ENCODE measurements at places on chromosomes 12 and 14. TPM values are rescaled to one million over a fixed set of nuclear protein-coding genes. Genes with fewer than 3 reads are reported as not detected.

The LDHB gene
- not detected for total RNA-seq

The RTL1 gene
- total RNA-seq = 0.04 TPM

The ANO6 gene
- total RNA-seq = 57.1 TPM

The DIO3 gene
- total RNA-seq = not detected

The NRXN3 gene
- not detected for total RNA-seq

The POTEM gene
- total RNA-seq = not detected

The PLEKHG3 gene
- total RNA-seq = 9.5 TPM

The ZNF268 gene
- 31.3 TPM for total RNA-seq

The NUMB gene
- total RNA-seq = 20.3 TPM

The ARMH4 gene
- total RNA-seq = 0.02 TPM

The RBM23 gene
- 1.5 TPM for total RNA-seq

The OVCH1 gene
- not detected for total RNA-seq

The MUCL1 gene
- not detected for total RNA-seq

GRCh38 chr14:58150243-58150805, 1.7 kb downstream of the ARMH4 start:
- H3K4me1 ChIP-seq = peaks cover 9% of the 10 kb centered on the region
- no peak for DNase-seq
- H3K36me3 ChIP-seq = no peaks in the 10 kb centered on the region

DNA sequence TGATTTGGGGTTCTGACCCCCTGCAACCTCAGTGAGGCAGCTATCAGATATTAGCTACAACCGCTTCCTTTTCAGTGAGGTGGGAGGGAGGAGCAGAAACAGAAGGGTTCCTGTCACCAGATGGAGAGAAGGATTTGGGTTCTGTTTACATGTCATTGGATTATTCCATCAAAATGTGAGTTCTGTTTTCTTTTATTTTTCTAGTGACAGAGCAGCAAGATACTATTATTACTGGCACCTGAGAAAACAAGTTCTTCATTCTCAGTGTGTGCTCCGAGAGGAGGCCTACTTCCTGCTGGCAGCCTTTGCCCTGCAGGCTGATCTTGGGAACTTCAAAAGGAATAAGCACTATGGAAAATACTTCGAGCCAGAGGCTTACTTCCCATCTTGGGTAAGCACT, 52.8 kb downstream of the FRMD6 start:
- H3K27me3 ChIP-seq = no peaks in the 10 kb centered on the region
- H3K27ac ChIP-seq = no peak overlapping the region
- H3K4me3 ChIP-seq = no peak overlapping the region
- H3K4me1 ChIP-seq = peaks cover 16% of the 10 kb centered on the region
- DNase-seq = no peak

DNA sequence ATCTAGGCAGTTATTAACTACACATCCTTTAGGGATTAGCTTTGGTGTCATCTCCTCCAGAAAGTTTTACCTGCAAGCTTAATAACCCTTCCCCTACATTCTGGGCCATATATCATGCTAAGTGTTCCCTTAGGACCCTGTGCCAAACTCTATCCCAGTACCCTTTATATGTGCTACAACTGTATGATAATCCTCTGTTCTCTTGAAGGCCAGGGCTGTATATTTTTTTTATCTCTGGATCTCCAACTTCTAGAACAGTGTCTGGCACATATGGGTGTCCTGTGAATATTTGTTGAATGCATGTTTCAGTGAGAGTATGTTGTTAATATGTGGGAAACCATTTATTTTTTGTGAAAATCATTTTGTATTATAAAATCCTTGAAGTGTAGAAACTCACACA, 106.7 kb downstream of the PPM1A start:
- no peak overlapping the region for H3K4me3 ChIP-seq
- no peaks in the 10 kb centered on the region for H3K36me3 ChIP-seq
- no peak for DNase-seq
- H3K4me1 ChIP-seq = no peaks in the 10 kb centered on the region
- H3K27ac ChIP-seq = no peak overlapping the region
- H3K27me3 ChIP-seq = no peaks in the 10 kb centered on the region

- H3K27me3 ChIP-seq = no peaks in the 10 kb centered on the region
- no peak overlapping the region for H3K4me3 ChIP-seq
- no peak for DNase-seq
- no peak overlapping the region for H3K27ac ChIP-seq
Observed at GRCh38 chr12:102496591-102496990, 16.2 kb upstream of the IGF1 start.

- peaks cover 2% of the 10 kb centered on the region for H3K27me3 ChIP-seq
- no peak overlapping the region for H3K27ac ChIP-seq
- DNase-seq = no peak
- H3K36me3 ChIP-seq = no peaks in the 10 kb centered on the region
- H3K4me1 ChIP-seq = no peaks in the 10 kb centered on the region
- H3K4me3 ChIP-seq = no peak overlapping the region
Observed at GRCh38 chr12:124646385-124647230, 79.2 kb upstream of the NCOR2 start.

GRCh38 chr12:28278499-28278898, 88.2 kb downstream of the CCDC91 start:
- no peaks in the 10 kb centered on the region for H3K36me3 ChIP-seq
- no peaks in the 10 kb centered on the region for H3K4me1 ChIP-seq
- no peak overlapping the region for H3K4me3 ChIP-seq
- H3K27ac ChIP-seq = no peak overlapping the region

GRCh38 chr12:103779410-103780092, 61.5 kb downstream of the NT5DC3 start:
- H3K27me3 ChIP-seq = no peaks in the 10 kb centered on the region
- H3K4me3 ChIP-seq = no peak overlapping the region
- peaks cover under 1% of the 10 kb centered on the region for H3K4me1 ChIP-seq
- H3K36me3 ChIP-seq = peaks cover 56% of the 10 kb centered on the region
- no peak for DNase-seq
- H3K27ac ChIP-seq = no peak overlapping the region

- no peak overlapping the region for H3K4me3 ChIP-seq
- H3K4me1 ChIP-seq = peaks cover 67% of the 10 kb centered on the region
- H3K36me3 ChIP-seq = no peaks in the 10 kb centered on the region
- H3K27ac ChIP-seq = no peak overlapping the region
Observed at GRCh38 chr14:22822016-22822570, 6.9 kb upstream of the SLC7A7 start.

GRCh38 chr14:76320486-76320885, 55.5 kb upstream of the ESRRB start:
- H3K4me1 ChIP-seq = no peaks in the 10 kb centered on the region
- H3K27ac ChIP-seq = no peak overlapping the region
- no peaks in the 10 kb centered on the region for H3K27me3 ChIP-seq
- H3K36me3 ChIP-seq = no peaks in the 10 kb centered on the region
- no peak overlapping the region for H3K4me3 ChIP-seq
- DNase-seq = no peak

DNA sequence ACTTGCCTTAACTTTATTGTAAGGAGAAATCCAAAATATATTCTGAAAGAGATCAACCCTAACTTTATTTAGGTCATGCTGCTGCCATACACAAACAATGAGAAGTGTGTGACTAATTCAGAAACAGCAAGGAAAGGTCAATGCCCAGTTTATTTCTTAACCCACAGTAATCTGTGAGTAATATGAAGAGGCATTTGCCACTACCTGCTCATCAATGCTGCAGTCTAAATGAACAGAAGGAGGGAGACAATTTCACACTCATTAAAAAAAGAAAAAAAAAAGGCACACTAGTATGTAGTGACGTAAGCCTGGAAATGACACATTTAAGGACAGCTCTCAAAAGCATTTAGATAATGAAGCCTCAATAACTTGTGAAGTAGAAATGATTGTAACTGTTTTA, 90.5 kb upstream of the FOXN3 start:
- no peaks in the 10 kb centered on the region for H3K27me3 ChIP-seq
- no peak overlapping the region for H3K4me3 ChIP-seq
- no peaks in the 10 kb centered on the region for H3K36me3 ChIP-seq

DNA sequence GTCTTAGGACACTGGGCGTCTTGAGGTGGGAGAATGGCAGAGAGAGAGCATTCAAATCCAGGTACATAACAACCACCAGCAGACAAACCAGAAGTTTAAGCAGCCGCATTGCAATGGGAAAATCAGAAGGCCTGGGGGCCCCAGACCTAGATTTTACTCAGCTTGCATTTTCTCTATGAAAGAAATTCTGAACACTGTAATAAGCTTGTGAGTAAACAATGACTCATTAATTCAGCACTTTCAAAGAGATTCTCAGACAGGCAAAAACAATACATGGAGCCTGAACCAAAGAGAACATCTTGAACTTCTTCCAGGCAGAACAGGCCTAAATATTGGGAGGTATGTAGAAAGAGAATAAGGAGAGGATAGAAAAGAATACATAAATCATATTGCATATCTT, 69.8 kb upstream of the IFNG-AS1 start:
- DNase-seq = no peak
- no peaks in the 10 kb centered on the region for H3K36me3 ChIP-seq
- no peaks in the 10 kb centered on the region for H3K27me3 ChIP-seq
- H3K4me1 ChIP-seq = no peaks in the 10 kb centered on the region

DNA sequence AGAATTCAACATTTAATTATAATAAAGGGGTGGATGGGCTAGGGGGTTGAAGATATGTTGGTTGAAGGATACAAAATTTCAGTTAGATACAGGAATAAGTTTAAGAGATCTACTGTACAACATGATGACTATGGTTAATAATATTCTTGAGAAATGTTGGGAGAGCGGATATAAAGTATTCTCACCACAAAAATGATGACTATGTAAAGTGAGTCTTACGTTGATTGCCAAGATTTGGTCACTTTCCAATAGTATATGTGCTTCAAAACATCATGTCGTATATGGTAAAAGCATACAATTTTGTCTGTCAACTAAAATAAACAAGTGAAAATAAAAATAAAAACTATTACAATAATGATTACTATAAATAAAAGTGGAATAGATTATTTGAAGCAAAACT, 802.0 kb downstream of the C12orf50 start:
- H3K4me3 ChIP-seq = no peak overlapping the region
- DNase-seq = no peak
- no peaks in the 10 kb centered on the region for H3K4me1 ChIP-seq

DNA sequence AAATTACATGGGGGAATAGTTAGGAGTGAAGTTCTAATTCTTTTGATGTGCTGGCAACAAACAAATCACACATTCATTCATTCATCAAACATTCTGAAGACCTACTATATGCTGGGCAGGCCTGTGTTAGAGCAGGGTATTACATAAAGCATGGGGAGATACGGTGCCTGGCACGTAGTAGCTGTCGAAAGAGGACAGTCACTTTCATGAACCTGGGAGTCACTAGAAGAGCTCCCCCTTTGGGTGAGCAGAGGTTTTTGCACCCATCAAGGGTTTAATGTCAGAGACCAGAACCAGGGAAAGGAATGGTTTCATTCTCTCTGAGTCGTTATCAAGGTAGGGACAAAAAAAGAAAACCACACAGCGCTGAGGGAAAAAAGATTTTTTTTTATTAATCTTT, 10.0 kb downstream of the LHX5 start:
- no peak overlapping the region for H3K4me3 ChIP-seq
- H3K4me1 ChIP-seq = no peaks in the 10 kb centered on the region
- no peaks in the 10 kb centered on the region for H3K36me3 ChIP-seq
- DNase-seq = peak; percentile 45
- peaks cover 11% of the 10 kb centered on the region for H3K27me3 ChIP-seq

DNA sequence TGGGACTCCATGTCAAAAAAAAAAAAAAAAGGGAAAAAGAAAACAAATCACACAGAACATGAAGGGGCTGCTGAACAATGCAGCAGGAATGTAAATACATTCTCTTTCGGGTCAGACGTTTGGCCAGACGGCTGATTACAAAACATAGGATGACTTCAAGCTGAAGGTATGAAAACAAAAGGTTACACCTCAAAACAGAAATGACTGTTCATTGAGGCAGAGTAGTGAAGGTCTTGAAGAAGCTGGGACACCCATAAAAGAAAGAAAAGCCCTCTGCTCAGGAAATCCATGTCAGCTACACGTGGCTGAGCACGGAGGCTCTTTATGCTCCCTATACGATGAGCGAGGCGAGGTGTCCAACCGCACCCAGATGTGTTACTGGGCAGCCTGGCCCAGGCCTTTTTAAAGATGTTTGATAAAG, 37.7 kb downstream of the FGD4 start:
- H3K4me1 ChIP-seq = peaks cover 19% of the 10 kb centered on the region
- DNase-seq = peak; percentile 90
- no peaks in the 10 kb centered on the region for H3K36me3 ChIP-seq
- no peak overlapping the region for H3K27ac ChIP-seq
- no peaks in the 10 kb centered on the region for H3K27me3 ChIP-seq

DNA sequence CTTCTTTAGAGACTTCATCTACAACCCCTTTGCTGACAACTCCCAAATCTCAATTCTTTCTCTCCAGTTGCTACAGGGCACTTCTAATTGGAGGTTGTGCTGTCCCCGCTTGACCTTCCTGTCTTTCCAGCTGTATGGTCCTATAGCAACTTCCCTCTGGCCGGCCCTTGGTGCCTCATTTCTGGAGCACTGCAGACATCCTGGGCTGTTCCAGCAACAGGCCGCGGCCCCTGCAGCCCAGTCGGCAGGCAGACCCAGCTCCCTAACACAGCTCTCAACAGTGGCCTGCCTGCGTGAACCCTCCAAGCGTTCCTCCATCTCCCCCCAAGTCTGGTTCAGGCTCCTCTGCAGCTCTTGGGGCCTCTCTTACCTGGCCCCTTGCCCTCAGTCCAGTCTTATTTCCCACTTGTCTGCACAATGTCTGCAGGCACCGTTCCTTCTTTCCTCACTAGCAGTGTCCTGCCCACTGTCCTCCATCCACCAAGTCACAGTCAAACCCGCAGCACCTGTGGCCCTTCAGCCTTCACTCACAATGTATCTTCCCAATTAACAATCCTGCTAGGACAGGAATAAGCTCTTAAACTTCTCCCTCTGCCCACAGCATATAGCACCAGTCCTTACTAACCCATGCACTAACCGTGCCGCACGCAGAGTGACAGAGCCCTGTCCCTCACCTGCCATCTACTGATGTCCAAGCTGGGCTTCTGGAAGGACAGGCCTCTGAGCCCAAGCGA, 1.6 kb upstream of the EML1 start:
- no peak overlapping the region for H3K4me3 ChIP-seq
- DNase-seq = no peak
- H3K36me3 ChIP-seq = no peaks in the 10 kb centered on the region
- H3K27ac ChIP-seq = no peak overlapping the region
- H3K27me3 ChIP-seq = peaks cover 2% of the 10 kb centered on the region

DNA sequence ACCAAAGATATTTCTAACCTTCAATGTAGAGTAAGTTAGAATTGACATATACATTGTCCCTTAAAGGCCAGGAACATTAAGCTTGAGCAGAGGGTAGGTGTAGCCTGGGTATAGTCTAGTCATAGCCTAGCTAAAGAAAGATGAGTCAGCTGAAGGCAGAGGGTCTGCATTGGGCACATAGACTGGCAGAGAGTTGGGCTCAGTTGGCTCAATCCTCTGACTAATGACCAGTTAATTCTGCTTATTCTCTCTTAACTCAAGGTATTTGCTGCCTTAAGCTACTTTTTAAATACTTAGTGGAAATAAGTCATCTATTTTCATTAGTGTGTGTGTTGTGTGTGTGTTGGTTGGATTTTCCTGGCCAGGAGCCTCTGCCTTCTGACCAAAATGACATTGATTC, 467.1 kb downstream of the RAD51B start:
- H3K4me3 ChIP-seq = no peak overlapping the region
- H3K27ac ChIP-seq = no peak overlapping the region
- DNase-seq = no peak
- no peaks in the 10 kb centered on the region for H3K36me3 ChIP-seq
- no peaks in the 10 kb centered on the region for H3K27me3 ChIP-seq

GRCh38 chr14:78638926-78639325, 468.8 kb downstream of the NRXN3 start:
- H3K27me3 ChIP-seq = no peaks in the 10 kb centered on the region
- no peaks in the 10 kb centered on the region for H3K36me3 ChIP-seq
- no peak overlapping the region for H3K4me3 ChIP-seq
- H3K27ac ChIP-seq = no peak overlapping the region

GRCh38 chr12:94621662-94622359, 28.5 kb downstream of the TMCC3 start:
- H3K27ac ChIP-seq = no peak overlapping the region
- no peak overlapping the region for H3K4me3 ChIP-seq
- H3K4me1 ChIP-seq = peaks cover 15% of the 10 kb centered on the region
- no peaks in the 10 kb centered on the region for H3K36me3 ChIP-seq
- H3K27me3 ChIP-seq = no peaks in the 10 kb centered on the region
